IMR-90 (cell line): ENCODE measurements at places on chromosomes 6 and 20. TPM values are rescaled to one million over a fixed set of nuclear protein-coding genes. Genes with fewer than 3 reads are reported as not detected.

GRCh38 chr20:34088305-34089174 is 23.5 kb downstream of the EIF2S2 start:
- no peak for DNase-seq

The RBM24 gene
- 4.1 and 6.7 TPM in 2 replicates for total RNA-seq

The ADAM33 gene
- under 0.01 and 0.18 TPM in 2 replicates for total RNA-seq

The NKX2-2 gene
- not detected in 2 replicates for total RNA-seq

The STMN3 gene
- total RNA-seq: 20.3 and 21.1 TPM in 2 replicates

- no peak for DNase-seq
These were observed 6.2 kb upstream of the DDX43 start for GRCh38 chr6:73388433-73388799.

DNA sequence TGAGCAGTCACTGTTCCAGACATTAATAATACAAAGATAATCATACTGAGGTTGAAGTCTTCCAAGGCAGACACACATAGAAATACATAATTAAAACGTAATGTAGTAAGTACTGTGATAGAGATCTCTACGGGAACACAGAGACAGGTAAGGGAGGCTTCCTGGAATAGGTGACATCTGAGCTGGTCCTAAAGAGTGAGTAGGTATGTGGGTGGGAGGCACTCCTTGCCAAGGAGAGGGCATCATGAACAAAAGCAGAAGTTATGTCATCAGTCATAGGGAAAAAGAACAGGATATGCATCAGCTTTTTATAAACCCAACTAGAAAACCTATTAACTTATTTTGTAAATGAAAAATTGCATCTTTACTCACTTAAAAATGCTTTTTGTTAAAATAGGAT is 110.0 kb downstream of the MAP7 start:
- no peak for DNase-seq

The HLA-B gene
- 41.7 and 44.1 TPM in 2 replicates for total RNA-seq

GRCh38 chr6:75492386-75493153 is 1.0 kb downstream of the FILIP1 start:
- no peak for DNase-seq

DNA sequence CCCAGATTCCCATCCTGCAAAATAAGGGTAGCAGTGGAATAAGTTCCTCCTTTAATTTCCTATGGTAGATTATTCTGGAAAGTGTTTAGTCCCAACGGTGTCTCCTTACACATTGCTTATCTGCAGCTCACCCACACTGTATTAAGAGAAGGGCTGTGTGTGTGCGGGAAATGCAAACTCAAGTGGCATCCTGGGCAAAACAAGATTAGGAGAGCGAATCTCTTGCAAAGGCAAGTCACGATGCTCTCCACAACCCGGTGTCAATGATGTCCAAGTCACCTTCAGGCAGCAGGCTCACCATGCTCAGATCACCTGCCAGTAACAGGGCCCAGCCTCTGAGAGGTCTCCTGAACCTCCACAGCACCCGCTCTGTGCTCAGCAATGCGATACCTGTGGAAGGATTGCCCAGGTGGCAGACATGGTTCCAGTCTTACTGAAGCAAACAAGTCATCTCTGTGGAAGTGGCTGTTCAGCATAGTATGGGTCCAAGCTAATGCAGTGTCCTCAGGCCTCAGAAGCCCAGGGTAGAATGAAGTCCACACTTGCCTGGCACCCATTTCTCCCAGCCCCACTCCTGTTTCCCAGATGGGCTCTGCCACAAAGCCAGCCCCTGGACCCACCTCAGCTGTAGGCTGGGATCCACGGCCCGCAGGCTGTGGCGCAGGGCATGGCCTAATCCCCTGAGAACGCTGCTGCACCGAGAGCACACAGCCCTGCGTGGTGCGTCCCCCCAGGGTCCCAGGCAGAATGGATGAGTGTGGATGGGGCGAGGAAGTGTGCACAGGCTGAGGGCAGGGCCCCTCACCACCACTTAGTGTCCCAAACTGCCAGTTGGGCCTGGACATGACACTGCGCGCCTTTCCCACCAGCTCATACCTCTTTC is 101.2 kb downstream of the PXDC1 start:
- DNase-seq: no peak

The CRISP3 gene
- not detected in 2 replicates for total RNA-seq

DNA sequence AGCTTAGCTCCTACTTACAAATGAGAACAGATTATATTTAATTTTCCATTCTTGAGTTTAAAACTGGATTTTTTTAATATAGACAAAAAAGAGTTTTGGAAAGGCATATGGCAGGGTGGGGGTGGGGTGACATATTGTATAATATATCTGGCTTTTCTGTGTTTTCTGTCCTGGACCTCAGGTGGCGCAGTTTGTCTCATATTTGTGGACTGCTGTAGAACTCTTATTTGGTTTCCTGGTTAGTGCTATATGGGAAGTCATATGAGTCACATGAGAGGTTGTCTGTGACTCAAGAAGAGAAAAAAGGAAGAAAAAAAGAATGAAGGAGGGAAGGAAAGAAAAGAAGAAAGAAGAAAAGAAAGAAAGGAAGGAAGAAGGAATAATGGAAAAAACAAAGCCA is 131.8 kb downstream of the CLVS2 start:
- no peak for DNase-seq

GRCh38 chr6:143264379-143264778 is 186.1 kb downstream of the ADAT2 start:
- no peak for DNase-seq

The ERVFRD-1 gene
- not detected in 2 replicates for total RNA-seq

The ZSWIM3 gene
- total RNA-seq: 8.1 and 8.6 TPM in 2 replicates

The CRIP3 gene
- total RNA-seq: not detected in 2 replicates

DNA sequence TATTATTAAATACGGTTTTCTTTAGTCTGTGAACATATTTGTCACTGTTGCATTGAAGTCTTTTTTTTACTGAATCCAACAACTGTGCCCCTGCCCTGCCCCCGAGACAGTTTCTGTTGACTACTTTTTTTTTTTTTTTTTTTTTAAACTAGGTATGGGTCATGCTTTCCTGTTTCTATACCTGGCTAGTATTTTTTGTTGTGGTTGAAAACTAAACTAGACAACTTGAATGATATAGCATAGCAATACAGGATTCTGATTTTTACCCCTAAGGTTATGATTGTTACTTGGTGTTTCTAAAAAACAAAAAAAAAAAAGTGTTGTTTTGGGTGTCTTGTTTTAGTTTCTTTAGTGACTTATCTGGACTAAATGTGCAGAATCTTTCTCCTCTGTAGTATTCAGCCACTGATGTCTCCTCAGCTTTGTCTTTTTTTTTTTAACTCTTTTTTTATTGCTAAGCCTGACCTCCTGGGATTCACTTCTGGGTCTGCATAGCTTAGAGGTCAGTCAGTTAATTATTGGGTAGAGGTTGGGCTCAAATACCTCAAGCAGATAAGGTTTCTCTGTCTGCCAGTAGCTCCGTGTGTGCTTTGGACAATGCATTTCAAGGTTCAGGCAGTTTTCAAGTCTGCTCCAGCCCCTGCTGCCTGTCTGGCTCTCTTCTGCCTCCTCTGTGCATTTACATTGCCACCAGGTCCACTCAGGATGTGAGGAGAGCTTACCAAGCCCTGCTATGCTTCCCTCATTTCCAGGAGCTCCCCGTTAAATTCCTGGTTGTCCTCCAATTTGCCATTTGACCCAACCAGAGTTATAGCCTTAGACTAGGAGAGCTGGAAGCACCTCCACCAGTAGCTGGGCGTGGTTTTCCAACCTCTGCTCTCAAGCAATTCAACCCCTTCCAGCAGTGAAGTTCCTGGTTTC is 91.4 kb downstream of the SYNDIG1 start:
- no peak for DNase-seq

- DNase-seq: no peak
These were observed 571.6 kb upstream of the GJE1 start for GRCh38 chr6:141561154-141561553.

The CAGE1 gene
- total RNA-seq: under 0.01 TPM in 1 of 2 replicates, not detected in the other

DNA sequence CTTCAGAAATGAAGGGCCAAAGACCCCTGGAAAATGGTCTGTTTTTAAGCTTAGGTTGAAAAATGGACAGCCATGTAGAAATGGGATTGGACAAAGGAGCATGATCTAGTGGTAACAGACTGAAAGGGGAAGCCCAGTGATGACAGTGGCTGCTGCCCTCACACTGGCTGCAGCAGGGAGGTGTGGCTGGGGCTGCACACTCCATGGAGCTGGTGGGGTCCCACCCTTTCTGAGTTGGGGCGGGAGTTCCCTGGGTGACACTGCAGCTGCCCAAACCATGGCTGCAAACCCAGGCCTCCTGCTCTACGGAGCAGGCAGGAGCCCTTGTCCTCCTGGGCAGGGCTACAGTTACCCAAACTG is 8.5 kb upstream of the PACSIN1 start:
- no peak for DNase-seq

The MSH5 gene
- total RNA-seq: 4.7 and 5.6 TPM in 2 replicates

- no peak for DNase-seq
These were observed 270.7 kb upstream of the ADGRB3 start for GRCh38 chr6:68364271-68364805.

The LY6G5C gene
- total RNA-seq: 0.18 TPM in 1 of 2 replicates, not detected in the other

- DNase-seq: no peak
These were observed 73.3 kb upstream of the CHD6 start for GRCh38 chr20:41691443-41691842.

The C2 gene
- under 0.01 and 0.18 TPM in 2 replicates for total RNA-seq

- peak; percentile 63 for DNase-seq
These were observed 7.2 kb upstream of the HDAC2 start for GRCh38 chr6:113978084-113978675.

The MUC22 gene
- not detected in 2 replicates for total RNA-seq

The BMP6 gene
- total RNA-seq: 0.18 and 0.28 TPM in 2 replicates

GRCh38 chr6:152463164-152463563 is 174.0 kb downstream of the SYNE1 start:
- DNase-seq: peak; percentile 5

DNA sequence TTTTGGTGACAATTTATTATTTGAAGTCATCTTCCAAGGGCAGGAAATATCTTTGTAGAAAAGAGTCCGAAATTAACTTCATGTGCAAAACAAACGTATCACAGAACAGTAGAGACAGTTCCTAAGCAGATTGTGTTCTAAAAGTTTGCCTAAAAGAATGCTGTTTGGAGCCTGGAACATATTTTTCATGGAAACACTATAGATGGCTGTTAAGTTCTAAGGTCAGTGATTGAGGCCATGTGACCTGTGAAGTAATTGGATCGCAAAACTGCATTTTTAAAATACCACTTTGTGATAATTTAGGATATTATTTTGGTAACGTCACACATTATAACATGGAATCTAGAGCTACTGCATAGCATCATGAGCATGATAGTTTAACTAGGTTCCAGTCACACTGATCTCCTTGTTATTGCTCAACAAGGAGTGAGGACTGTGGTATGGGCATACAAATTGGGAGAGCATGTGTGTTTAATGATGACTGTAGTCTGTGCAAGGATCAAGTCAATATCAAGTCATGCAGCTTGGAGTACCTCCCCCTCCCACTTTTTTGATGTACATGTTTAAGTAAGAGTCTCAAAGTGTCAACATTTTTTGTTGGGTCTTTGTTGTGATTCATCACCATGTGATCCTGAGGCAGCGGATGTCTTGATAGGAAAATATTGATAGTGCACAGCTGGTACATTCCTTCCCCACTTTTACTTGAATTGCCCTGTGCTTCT is 609.3 kb upstream of the CITED2 start:
- DNase-seq: peak; percentile 58

DNA sequence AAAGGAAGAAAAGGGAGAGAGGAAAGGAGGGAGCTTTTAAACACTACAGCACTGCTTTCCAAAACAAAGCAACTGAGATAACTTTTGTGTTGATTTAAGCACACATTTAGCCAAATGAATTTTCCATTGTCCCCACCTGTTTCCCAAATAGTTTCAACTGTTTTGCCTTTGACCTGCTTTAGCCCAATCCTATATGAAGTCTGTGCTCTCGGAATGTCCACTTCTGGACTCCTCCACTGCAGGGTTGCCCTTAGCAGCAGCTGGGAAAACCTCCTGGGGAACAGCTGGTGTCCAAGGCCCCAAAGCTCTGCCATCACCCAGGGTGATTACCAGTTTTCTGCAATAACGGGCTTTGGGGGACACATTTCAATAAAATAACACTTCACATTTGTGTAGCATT is 44.9 kb upstream of the PKHD1 start:
- no peak for DNase-seq

The BPIFB4 gene
- not detected in 2 replicates for total RNA-seq

- DNase-seq: no peak
These were observed 69.9 kb upstream of the MYLIP start for GRCh38 chr6:16058929-16059345.
